Urinary bladder (tissue), 4 donors: ENCODE measurements at places on chromosomes 2 and 18. TPM values are rescaled to one million over a fixed set of nuclear protein-coding genes. Genes with fewer than 3 reads are reported as not detected.

DNA sequence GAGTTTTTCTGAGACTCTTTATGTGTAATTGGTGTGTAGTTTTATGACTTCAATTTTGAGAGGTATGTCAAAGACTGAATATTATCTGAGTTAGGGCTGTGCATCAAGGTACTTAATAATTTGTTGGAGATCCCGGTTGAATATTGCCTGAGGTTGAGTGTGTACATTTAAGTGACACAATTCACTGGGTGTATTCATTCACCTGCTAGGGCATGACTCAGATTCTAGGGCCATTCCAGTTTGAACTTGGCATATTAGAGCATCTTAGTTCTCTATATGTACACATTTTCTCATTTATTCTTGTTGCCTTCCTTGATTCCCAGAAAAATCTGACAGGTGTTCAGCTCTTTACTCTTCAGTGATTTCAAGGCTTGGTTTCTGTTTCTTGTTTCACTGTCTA, 12.5 kb downstream of the MAP4K4 start:
- DNase-seq, result no peak

- no peak for DNase-seq
Measured at GRCh38 chr2:66550826-66551225, 115.9 kb downstream of the MEIS1 start.

DNA sequence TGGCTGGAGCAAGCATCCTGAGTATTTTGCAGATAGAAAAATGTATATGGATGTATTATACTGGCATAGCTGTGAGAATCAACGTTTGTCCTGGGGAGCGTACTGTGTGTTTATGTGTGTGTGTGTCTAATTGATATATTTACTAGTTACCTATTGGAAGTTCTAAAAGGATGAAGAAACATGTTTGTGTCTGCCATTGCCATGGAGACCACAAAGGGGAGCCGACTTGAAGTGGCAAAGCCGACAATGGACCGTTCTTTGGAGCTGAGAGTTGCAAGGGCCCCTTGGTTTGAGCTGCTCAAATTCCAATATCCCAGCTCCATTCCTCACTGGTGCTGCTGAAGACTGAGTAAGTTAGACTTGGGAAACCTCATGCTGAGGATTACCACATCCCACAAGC, 14.3 kb upstream of the SLC25A52 start:
- no peak for DNase-seq

DNA sequence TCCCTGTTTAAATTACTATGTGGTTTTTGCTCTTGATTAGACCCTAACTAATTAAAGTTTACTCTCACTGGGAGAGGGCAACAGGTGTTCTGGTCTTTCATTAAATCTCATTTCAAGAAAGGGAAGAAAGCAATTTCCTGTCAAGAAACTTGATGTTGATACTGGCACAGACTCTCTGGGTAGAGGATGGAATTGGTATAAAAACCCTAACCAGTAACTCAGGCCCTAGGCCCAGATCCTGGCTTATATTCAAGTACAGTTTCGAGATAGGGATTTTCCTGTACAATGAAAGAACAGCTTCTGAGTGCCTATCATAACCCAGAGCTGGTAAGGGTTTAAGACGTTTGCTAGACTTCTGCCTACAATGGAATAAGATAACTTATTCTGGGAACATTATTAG, 61.6 kb upstream of the ACYP2 start:
- no peak for DNase-seq

The AQP12B gene
- polyA plus RNA-seq, result not detected

- DNase-seq, result no peak
Measured at GRCh38 chr2:108169982-108170625, 69.7 kb upstream of the SULT1C3 start.

DNA sequence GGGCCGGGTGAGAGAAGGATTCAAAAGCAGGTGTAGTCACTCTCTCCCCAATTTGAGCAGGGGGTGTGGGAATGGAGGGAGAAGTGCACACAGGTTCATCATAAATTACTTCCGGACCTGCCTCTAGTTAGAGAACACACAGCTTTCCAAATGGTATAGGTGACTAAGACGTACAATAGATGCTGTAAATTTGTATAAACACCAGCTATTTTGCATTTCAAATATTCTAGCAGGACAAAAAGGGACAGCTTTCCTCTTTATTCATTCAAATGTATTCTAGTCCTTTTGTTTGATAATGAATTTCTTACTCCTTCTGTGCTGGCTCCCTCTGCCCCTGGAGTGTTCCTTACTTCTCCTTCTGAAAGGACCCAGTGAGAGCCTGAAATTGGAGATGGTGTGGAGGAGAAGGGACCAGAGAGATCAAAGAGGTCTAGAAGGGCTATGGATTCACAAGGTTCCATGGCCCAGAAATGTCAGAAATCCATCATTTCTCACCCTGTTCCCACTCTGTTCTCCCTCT, 53.2 kb upstream of the SH3BP4 start:
- no peak for DNase-seq

DNA sequence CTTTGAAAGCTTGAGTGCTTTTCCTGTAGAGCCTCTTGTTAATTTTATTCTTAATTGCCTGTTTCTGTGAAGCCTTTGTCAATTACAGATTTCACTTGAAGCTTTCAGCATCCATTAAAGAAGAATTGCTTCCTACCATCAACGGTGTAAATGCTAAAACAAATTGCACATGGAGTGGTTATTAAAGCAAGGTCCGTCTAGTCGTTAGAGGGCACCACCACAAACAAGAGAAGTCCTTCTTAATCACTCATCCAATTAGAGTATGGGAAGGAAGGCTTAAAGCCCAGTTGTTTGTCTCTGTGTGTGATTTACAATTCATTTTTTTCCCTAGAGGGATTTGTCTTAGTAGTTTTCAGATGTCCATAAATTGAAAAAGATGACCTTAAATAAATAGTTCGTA, 1.6 kb downstream of the KCNJ3 start:
- no peak for DNase-seq

DNA sequence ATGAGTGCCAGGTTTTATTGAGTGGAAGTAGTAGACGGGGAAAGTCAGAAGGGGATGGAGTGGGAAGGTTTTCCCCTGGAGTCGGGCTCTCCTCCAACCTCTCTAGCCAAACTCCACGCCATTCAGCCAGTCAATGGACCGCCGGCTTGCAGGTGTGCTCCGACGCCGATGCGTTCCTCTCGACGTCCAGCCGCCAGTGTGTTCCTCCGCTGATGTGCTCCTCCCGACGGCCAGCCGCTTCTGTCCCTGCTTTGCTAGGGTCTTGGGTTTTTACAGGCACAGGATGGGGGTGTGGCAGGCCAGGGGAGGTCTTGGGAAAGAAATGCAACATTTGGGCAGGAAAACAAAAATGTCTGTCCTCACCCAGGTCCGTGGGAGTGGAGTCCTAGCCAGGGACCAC, 94.3 kb upstream of the TEX51 start:
- DNase-seq, result no peak

DNA sequence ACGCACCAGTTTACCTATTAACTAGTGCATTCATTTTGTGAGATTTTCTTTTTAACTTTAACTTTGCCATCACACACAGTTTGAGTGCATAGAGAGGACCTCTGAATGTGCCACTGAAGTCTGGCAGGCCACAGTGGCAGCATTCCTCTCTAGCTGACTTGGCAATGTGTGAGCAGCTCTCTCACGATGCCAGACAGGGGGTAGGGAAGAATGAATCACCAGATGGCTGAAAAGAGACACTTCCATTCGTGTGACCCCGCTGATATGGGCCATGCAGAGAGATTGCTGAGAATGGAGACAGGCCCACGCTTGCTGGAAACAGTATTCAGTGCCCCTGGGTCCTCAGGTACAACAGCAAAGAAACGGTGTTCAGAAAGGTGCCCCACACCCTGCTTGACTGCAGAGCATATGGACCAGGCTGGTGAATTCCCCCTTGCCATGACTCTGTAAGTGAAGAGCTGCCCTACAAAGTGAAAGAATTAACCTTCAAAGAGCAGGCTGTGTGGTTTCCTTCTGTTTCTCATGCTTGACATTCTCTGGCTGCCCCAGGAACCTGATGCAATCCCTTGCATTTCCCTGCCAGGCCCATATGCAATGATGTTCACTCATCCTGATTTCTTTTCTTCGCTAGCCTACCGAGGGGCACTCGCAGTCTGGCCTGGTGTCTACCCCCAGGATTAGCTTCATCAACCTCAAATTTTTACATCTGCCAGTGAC, 236.1 kb downstream of the CDH20 start:
- DNase-seq, result no peak

The AQP4 gene
- polyA plus RNA-seq, result 0.05 TPM

GRCh38 chr2:233422050-233422639, 67.9 kb downstream of the DGKD start:
- peak; percentile 37 for DNase-seq

DNA sequence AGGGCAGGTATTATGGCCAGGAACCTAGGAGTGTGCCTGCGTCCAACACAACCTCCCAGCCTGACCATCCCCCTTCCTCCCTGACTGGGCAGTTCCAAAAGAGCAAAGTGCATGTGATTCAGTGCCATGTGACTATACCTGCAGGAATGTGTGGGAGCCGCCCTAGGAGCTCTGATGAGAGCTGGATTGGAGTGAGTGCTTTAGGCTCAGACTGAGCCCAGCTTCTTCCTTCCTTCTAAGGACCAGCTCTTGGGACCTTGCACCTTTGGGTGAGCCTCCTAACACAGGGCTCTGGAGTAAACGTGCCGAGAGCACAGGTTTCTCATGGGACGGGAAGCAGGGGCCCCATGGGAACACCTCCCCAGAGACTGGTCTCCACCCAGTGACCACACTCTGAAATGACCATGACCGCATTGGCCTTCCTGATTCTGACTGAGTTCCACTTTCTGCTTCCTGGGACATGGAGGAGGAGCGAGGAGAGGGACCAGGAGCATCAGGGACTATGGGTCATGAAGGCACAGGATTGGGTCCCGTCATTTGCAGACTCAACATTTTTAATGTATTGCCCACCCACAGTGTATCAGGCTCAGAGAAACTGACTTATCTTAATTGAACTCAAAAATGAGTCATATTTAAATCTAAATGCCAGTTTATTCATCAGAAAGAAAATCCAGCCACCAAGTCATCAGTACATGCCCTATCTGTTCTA, 87.8 kb upstream of the BCL2L11 start:
- no peak for DNase-seq

DNA sequence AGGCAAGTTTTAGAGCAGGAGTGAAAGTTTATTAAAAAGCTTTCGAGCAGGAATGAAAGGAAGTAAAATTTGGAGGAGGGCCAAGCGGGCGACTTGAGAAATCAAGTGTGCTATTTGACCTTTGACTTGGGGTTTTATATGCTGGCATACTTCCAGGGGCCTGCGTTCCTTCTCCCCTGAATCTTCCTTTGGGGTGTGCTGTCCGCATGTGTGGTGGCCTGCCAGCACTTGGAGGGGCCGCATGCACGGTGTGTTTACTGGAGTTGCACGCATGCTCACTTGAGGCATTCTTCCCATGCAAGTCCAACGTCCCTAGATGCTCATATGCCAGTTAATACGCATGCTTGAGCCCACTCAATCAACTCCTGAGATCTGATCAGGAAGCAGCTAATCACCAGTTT, 78.3 kb upstream of the MAP4K4 start:
- DNase-seq, result no peak

DNA sequence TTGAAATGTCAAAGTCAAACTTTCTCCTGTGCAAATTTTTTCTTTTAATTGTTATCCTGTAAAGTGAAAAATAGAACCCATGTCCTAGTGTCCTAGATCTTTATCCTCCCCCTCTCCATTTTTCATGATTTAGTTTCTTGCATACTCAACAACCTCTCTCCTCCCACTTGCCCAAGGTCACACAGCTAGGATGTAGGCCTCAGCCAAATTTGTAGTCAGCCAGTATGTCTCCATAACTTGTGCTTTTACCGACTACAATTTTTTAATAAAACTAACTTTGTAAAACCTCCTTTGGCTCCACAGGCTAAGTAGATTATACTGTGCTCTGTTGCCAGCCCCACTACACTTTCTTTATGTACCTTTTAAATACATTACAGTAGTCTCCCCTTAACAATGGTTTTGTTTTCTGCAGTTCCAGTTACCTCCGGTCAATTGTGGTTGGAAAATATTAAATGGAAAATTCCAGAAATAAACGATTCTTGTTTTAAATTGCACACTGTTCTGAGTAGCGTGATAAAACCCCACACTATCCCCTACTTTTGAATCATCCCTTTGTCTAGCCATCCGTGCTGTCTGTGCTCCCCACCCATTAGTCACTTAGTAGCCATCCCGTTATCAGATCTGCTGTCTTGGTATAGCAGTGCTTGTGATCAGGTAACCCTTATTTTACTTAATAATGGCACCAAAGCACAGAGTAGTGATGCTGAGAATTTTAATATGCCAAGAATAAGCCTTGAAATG, 22.8 kb downstream of the GULP1 start:
- no peak for DNase-seq

The UGT1A8 gene
- 0.56 TPM for polyA plus RNA-seq

DNA sequence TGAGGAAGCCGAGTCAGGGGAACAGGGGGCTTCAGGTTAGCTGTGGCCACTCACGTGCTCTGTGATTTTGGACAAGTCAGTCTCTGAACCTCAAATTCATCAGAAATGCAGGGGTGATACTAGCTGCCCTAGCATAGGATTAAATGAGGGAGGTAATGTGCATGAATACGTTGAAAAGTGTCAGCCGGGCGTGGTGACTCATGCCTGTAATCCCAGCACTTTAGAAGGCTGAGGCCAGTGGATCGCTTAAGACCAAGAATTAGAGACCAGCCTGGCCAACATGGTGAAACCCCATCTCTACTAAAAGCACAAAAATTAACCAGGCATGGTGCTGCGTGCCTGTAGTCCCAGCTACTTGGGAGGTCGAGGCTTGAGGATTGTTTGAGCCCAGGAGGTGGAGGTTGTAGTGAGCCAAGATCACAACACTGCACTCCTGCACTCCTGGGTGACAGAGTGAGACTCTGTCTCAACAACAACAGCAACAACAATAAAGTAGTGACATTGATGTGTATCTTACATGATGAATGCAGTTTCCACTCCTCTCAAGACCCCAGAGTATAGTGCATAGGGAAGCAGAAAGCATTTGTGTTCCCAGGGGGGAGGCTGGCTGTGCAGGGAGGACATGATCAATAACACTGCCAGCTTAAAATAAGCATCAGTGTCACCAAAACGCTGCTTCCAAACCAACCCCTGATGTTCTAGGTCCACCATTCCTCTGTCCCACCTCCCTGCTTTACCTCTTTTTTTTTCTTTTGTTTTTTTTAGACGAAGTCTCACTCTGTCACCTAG, 68.8 kb downstream of the HNRNPLL start:
- no peak for DNase-seq

The C2orf78 gene
- not detected for polyA plus RNA-seq

DNA sequence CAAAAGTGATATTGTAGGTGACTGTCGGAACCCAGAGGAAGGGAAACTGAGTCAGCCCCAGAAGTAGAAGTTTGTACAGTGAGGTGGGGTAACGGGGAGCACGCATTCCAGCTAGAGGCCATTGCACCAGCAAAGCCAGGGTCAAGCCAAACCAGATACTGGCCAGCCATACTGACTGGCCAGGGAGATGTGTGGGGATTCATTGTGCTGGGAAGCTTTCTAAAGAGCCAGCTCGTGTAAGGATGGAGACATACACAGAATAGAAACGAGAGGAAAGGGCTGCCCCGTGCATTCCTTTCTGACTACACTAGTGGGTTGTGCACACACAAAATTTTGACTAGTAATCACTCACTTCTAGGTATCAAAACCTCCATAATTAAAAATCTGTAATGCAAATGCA, 175.3 kb upstream of the PID1 start:
- no peak for DNase-seq
